Amygdala (tissue), 56 donors: ENCODE measurements at places on chromosomes 6 and 20.

- no peak for DNase-seq
Measured at GRCh38 chr6:21533678-21534077, 59.9 kb upstream of the SOX4 start.

- DNase-seq, result no peak
Measured at GRCh38 chr6:167781868-167782267, 44.8 kb upstream of the AFDN start.

- no peak for DNase-seq
Measured at GRCh38 chr20:43963233-43963632, 48.6 kb downstream of the TOX2 start.

DNA sequence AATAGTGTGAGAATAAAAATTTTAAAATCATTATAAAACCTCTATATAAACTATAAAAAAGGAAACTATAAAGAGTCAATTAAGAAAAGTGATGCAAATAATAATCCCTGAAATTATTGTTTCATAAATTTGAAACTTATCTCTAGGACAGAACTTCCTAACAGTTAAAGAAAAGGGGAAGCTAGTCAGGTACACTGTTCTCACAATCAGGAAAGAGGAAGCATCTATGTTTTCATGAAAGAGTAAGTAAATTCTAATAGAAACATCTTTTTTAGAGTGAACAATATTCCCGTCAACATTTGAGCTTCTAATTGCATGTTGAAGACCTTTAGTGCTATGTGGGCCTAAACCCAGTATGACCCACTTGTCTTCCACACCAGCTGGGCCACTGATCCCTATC, 1.2 kb upstream of the ADGRF1 start:
- no peak for DNase-seq

GRCh38 chr6:110446405-110446804, 30.0 kb downstream of the SLC22A16 start:
- DNase-seq, result no peak

DNA sequence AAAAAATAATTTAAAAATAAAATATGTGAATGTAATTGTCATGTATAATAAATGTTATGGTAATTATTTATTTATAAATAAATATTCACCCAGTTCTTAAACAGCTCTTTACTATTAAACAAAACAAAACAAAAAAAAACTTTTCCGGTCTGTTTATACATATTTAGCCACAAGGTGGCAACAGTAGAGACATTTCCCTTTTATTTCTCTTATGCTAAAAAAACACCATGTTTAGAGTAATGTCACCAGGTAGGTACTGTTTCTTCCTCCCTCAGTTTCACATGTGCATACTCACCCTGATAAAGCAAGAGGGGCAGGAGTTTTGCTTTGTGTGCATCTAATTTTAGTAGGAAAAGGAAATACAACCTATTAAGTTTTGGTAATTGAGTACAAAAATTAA, 610.4 kb upstream of the IMPG1 start:
- DNase-seq, result no peak

DNA sequence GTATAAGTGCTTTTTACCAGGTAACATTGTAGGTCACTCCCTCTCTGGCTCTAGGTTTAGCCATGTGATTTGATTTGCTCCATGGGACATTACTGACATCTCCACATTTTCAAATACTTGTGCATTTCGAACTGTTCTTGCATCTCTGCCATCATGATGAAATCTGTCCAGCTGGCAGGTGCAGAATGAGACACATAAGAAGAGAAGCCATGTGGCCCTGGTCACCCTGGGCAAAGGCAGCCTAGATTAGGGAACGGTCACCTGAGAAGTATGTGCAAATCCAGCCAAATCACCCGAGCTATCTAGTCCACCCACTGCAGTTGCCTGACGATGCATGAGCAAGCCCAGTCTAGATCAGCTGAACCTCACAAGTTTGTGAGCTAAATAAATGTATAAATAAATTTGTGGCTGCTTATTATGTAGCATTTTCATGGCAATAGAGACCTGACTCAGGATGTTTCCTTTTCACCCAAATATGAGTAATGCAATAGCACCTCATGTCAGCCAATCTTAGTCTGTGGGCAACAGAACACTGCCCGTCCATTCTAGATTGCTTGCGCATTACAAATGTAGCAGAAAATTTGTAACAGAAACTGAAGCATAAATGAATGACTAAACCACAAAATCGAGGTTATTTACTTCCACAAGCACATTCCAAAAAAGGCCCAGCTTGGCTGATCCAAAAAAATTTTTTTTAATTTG, 115.2 kb downstream of the PAK5 start:
- no peak for DNase-seq

- DNase-seq, result no peak
Measured at GRCh38 chr6:80186082-80186481, 79.6 kb downstream of the BCKDHB start.

DNA sequence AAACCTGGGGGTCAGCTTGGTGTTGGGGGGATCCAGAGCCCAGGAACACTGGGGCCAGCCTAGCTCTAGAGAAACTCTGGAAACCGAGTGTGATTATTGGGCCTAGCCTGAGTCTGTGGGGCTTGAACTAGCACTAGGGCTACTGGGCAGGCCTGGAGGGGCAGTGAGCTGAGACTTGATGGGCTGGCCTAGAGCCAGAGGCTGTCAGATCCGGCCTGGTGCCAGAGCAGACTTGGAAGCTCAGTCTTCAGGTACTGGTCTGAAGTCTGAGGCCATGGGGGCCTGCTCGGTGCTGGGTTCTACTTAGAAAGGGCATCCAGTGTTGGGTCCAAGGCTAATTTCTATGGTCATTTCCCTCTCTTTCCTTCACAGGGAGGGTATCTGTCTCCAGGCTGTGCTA, 2.7 kb downstream of the DEFB112 start:
- no peak for DNase-seq

- DNase-seq, result no peak
Measured at GRCh38 chr6:38773338-38773737, 58.2 kb downstream of the DNAH8 start.

GRCh38 chr6:36853325-36853724, 14.1 kb upstream of the CPNE5 start:
- no peak for DNase-seq

- no peak for DNase-seq
Measured at GRCh38 chr6:134345789-134346188, 27.9 kb upstream of the SGK1 start.

DNA sequence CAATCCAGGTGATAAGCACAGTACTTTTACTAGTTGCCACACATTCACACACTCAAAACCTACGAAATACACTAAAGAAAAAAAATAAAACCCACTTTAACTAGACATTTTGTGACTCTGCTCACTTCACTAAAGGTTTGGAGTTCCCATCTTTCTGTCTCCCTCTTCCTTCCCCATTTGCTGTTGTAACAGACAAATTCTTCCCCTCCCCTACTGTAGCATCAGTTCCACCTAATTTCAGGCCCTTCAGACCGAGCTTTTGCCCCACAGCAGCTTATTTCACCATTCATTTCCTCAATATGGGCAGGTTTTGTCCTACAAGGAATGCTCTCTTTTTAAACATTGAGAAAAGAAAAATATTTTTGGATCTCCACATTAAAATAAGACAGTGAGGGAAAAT, 31.3 kb upstream of the MRAP2 start:
- DNase-seq, result no peak

GRCh38 chr6:160431226-160431625, 83.0 kb downstream of the SLC22A3 start:
- DNase-seq, result no peak

DNA sequence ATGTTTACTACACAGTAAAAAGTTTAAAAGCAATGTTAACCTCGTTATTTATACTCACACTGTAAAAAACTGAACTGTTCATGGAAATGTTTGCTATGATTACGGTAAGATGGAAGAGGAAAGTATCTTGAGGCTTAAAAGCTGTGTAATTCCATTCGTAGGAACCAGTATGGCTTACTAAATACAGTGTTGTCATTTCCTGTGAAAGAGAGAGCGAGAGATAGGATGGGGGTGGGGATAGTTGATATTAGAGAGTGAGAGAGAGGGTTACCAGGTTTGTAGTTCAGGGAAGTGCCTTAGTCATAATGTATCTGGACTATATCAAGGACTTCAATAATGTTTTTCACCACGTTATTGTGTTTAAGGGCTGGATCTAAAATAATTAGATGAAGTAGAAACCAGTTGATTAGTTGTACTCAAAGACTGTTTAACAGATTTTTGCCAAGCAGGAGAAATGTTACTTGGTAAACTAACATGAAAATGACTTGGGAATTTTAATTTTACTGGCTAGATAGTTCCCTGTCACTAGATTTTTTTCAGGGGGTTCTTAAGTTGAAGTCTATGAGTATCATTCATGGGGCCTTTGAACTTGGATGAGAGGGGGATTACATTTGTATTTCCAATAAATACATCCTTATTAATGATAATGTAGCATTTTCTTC, 30.4 kb downstream of the AFDN start:
- DNase-seq, result no peak

DNA sequence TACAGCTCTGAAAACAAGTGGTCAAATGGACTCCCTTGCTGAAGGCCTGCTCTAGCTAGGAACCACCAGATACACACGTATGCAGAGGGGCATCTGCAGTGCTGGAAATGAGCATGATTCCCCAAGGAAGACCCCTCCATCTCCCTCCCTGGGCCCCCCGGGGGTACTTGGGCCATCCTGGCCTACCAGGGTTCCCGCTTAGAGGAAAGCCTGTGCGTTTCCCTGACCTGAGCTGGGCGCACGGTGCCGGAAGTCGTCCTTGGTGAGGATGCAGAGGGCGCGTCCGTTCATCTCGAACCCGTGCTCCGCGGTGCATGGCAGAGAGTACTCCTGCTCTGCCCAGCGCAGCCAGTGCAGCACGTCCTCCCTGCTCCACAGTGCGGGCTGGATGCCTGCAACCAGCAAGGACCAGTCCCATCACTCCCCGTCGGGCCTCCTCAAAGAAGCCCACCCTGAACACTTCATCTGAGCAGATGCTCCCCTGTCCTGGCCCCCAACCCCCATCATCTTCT, 11.8 kb downstream of the ETV7 start:
- no peak for DNase-seq

DNA sequence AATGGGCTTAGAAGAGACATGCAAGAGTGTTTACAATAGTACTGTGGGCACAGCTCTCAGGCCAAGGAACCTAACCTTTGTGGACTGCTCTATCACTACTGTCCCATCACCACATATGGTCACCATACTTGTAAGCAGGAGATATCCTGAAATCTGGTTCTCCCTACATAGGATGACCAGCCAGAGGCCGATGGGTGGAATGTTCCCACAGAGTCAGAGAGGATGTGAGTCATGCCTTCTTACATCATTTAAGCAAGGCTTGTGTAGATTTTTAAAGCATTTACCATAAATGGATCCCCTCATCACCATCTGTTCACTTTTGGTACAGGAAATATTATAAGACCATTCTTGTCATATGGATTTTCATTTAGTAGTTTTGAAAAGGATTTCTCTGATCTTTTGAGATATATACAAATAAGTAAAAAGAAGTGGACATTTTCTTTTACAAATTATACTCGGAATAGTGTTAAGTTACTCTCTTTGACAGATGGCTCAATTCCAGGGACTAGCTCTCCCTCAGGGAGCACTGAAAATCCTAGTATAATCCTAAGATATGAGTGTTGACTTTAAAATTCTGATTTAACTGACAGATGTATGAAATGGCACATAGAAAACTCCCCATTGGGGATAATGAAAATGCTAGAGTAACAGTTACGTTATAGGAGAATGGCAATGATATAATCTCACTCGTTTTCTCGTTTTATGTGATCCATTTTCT, 6.6 kb downstream of the HTR1B start:
- DNase-seq, result no peak

DNA sequence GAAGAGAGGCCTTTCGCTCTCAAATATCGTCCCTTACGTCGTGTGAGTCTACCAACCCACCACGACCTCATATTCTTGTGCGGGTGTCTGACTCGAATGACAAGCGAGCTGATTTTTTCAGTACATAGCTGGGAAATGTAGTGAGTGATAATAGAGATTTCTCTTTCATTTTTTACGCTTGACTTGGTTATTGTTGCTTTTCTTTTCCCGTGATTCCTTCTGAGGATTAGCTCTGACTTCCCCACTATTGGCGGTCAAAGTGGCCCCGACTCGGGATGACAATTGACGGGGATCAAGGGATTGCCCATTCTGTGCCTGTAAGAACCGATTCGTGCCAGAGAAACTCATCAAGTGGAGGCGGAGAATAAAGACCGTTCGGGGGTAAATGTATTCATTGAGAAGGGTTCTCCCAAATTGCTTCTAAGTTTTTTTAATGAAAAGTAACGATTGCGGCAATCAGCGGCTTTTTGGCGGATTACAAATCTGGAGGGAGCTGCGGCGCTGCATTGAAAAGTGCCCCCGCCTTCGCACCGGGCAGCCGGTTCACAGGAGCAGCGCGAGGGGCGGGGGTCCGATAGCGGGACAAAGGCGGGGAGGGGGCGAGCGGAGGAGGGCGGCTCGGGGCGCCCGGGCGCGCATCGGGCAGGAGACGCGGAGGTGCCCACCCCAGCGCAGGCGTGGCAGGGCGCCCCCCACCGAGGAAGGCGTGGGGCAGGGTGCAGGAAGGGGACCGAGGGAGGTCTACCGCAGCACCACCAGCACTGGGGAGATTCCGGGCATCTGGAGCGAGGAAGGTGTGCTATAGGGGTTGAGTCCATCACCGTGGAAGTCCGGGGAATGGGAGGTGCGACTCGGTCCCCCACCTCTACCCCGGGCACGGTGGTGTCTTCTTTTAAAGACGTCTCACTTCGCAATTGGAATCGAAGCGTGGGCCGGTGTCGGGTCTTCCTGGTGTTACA, 44.5 kb upstream of the OSTM1 start:
- no peak for DNase-seq

- no peak for DNase-seq
Measured at GRCh38 chr6:94751641-94752329, 825.5 kb upstream of the MANEA start.

DNA sequence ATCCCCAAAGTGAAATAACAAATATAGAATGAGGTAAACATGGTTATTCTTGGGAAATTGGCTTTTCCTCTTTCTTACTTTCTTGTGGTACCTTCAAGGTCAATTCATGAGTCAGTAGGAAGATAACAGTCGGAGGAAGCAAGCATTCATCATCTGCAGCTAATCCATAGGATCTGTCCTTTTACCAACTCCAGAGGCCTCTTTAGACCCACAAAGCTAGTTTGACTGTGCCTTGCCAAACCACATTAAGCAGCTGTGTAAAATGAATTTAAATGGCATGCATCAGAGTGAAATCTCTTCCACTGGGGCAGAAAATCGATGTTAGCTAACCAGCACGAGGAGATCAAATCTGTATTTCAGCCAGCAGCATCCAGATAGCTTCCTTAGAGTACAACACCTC, 171.3 kb downstream of the TMEM242 start:
- no peak for DNase-seq

DNA sequence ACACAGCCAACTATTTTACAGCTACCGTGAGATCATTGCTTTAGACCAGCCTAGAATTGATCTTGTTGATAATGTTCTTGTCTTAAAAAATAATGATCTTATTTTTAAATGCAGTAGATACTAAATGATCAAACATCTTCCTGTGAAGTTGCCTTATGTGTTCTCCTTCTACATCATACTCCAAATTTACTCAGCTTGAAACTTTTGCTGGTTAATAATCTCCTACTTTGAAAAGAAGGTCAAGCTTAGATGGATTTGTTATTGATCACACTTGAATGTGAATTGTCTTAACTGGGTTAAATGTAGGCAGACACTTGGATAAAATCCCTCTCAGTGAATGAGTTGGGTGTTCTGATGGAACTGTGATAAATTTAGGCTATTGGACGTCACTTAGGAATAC, 91.9 kb downstream of the HAO1 start:
- DNase-seq, result no peak
